Stimulated activated naive CD4-positive, alpha-beta T cell (primary cell): ENCODE measurements at places on chromosomes 11 and 22.

- no peak for DNase-seq
Measured at GRCh38 chr22:50734986-50735738, 2.8 kb upstream of the ACR start.

DNA sequence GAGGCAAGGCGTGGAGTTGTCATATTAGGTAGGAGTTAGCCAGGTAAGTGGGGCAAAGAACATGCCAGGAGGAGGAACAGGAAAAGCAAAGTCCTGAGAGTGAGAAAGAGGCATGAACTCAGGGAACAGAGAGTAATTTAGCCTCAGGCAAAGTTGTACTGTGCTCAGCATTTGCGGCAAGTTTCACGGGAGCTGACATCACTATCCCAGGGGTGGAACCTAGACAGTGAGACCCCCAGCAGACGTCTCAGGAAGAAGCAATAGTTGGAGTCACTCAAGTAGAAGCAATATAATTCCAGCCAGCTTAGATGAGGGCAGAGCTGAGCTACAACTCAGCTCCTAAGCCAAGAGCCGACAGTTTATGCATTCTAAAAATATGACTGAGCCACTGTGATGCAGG lies 426.0 kb upstream of the ISX start:
- DNase-seq: no peak

- DNase-seq: no peak
Measured at GRCh38 chr22:24419475-24419850, 7.9 kb upstream of the ADORA2A start.

GRCh38 chr11:70503468-70504221 lies 105.3 kb downstream of the CTTN start:
- no peak for DNase-seq

DNA sequence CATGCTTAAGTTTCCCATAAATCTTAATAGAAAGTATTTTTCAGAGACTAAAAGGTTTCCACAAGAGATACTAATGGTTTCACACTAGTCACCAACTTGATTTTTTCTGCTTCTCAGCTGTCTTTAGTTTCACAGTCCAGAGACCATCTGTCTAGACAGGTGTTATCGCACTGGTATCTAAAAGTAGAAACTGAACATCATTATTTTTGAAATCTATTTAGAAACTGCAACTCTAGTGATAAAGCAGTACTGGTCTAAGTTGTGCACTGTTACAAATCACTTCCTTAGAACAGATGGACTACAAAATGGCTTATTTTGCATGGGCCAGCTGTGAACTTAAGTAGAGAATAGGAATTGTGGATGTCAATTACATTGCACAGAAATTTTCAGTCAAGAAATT lies 78.0 kb downstream of the CNTN5 start:
- DNase-seq: no peak

DNA sequence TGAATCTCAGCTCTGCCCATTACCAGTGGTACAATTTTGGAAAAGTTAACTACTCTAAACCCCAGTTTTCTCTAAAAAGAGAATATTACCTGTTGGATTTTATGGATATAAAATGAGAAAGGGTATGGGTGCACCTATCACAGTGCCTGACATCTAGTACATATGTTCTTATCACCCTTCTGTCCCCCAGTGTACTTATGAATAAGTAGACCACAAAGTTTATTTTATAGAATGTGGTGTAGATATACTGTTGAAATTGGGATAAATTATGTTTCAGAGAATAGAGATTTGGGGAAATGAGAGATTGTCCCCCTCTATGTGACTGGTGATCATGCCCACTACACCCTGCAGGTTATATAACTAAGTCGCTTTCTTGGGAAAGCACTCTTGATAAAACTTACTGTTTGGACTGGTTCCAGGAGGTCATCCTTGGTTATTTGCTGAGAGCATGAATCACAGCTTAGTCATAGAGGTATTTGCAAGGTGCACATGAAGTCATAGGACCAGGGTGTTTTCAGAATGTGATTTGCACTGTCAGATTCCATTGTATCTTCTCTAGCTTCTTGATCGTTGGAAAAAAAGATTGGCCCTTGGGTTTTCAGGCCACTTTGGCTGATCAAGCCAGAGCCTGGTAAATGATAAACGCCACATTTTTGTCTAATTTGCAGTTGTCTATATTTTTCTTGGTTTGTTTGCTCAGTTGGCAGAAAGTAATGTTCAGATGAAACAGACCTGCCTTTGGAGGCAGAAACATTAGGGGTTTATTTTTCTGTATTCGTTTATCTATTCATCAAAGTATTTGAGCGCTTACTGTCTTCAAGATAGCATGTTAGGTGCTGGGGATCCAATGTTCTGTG lies 21.3 kb downstream of the STX3 start:
- no peak for DNase-seq

- DNase-seq: no peak
Measured at GRCh38 chr11:133228471-133229329, 303.6 kb downstream of the OPCML start.

DNA sequence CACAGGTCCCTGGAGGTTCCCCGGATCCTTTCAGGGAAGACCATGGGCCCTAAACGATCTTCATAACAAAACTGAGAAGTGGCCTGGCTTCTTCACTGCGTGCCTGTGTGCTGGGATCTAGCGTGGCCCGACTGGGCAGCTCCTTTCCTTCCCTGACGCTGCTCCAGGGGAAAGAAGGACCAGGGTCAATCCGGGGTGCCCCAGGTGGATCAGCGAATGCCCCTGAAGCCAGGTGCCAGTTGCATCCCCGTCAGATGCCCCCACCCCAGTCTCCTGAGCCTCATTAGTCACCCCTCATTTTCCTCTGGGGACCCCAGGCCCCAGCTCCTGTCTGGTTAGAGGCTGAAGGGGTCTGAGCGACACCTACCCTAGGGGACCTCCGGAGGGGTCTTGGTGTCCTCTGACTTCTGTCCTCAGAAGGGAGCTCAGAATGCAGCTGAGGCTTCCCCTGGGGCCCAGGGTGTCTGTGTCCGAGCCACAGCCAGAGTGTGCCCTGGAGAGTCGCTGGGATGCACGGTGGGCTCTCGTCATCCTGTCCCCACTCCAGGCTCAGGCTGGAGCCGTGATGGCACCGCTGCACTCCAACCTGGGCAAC lies 18.7 kb upstream of the MUC6 start:
- no peak for DNase-seq
